ENCODE measurements at places on chromosomes 1 and 21.

DNA sequence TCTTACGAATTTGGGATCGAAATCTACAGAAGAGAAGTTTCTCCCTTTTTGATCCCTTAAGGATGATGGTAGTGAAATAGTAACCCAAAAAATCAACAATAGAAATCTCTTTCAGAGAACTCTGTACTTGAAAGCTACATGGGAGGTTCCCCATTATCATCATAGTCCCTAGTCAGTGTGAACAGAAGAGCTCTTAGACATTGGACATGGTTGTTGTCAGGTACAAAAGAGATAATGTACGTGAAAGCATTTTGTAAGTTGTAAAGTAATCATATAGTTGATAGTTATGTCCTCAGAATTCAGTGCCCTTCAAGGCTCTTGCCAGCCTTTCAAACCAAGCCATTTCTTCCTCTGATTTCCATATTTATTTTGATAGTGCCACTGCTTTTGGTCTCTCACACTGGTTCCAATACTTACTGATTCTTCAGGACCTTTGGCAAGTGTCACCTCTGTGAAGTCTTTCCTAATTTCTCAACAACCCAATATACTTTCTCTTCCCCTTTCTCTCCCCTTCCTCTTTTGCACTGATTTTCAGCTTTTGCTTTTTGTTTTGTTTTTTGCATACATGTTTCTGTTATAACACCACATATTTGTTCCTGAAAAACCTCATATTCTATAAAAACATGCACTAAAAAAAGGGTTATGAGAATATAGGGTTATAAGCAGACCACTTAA is 22.4 kb downstream of the VPS45 start:
- no peak for DNase-seq

GRCh38 chr1:23152966-23153684 is 15.5 kb downstream of the LUZP1 start:
- DNase-seq: no peak

DNA sequence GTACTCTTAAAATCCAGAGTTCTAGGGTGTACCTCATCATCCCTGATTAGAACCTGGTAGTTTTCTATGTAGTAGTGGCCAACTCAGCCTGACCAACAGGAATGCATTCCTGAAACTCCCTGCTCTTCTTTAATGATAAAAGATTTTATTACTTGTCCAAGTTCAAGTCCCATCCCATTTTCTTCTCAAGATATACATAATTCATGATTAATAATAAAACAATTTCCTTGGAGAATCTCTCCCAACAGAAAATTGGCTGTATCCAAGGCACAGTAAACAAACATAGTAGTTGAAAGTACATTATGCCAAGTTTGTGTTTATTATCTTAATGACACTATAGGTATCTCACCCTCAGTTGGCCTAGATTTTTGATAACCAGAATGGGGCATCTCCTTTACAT is 714.1 kb upstream of the ADAMTS5 start:
- no peak for DNase-seq

DNA sequence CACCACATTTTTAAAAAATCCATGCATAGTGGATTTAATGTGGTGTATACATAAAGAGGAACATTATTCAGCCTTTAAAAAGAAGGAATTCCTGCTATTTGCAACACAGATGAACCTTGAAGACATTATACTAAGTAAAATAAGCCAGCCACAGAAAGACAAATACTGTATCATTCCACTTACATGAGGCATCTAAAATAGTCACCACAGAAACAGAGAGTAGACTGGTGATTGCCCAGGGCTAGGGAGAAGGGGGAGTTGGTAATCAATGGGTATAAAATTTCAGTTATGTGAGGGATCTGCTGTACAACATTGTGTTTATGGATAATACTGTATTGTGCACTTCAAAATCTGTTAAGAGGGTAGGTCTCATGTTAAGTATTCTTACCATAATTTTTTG is 10.0 kb downstream of the FAM163A start:
- DNase-seq: no peak

- no peak for DNase-seq
Measured at GRCh38 chr1:118661769-118662320, 326.3 kb downstream of the TBX15 start.

DNA sequence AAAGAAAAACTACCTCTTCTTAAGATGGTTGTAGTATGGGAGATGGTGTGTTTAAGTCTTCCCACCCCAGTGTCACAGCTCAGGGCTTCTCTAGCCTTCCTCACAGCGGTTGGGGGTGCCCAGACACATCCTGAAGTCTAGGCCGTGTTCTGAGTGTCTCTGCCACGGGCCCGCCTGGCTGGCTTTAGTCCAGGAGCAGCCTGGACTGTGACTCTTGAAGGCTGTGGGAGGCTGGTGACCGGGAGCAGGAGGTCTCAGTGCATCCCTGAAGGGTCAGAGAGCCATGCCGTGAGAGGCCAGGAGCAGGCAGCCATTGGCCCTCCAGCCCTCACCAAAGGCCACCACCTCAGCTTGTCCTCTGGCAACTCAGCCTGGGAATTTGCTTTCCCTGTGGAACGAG is 4.5 kb downstream of the EPHX1 start:
- no peak for DNase-seq

GRCh38 chr1:232662910-232663309 is 33.0 kb upstream of the SIPA1L2 start:
- DNase-seq: no peak

DNA sequence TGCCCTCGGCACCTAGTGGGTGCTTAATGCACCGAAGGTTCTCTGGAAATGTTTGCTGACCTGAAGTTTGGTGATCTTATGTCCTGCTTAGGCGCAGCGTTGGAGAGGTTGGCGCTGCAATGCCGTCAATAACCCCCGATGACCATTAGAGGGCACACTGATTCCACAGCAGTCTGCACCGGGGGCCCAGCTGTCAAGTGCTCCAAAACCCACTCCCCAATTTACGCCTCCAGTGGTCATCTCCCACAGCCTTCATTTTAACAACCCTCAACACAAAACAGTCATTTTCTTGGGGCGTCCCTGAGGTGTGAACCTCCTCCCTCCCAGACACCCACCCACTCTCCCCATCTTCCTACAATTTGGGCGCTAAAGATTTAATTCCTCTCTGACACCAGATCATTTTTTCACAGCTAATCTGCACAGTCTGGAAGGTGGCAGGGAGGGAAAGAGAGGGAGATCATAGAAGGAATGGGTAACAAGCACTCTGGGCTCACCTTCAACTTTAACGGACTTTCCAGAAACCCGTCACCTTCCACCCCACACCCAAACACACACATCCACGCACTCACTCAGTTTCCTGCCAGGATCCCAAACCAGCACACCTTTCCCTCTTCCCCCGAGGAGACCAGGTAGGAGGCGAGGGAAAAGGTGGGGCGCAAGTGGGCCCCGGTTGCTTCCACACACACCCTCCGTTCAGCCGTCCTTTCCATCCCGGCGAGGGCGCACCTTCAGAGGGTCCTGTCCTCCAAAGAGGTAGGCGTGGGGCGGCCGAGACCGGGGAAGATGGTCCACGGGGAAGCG is 570 bp upstream of the NPR1 start:
- DNase-seq: peak; percentile 26

- DNase-seq: no peak
Measured at GRCh38 chr1:36829066-36829465, 205.2 kb downstream of the GRIK3 start.

DNA sequence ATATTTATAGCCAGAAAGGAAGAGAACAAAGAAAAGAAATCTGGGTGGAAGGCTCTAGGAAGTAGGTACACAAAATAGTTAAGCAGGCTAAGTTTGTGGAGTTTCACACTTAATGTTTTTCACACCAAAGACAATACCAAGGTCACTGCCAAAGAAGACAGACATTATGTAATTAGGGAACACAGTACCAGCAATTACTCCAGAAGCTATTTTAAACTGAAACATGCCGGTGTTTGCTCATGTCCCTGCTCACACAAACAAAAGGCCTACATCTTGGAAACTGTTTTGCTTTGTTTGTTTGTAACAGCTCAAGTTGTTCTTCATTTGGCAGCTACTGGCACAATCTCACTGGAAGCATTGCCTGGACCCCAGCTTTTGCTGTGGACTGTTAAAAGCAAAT is 88.5 kb upstream of the DAB1 start:
- DNase-seq: no peak

DNA sequence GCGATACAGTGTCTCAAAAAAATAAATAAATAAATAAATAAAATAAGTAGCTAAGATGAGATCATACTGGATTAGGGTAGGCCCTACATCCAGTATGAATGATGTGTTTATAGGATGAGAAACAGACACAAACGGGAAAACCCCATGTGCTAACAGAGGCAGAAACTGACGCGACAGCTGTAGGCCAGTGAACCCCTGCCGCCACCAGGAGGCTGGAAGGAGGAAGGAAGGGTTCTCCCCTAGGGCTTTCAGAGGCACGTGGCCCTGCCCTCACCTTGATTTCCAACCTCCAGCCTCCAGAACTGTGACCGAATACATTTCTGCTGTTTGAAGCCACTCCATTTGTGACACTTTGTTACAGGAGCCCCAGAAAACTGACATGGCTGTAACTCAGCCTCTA is 38.5 kb downstream of the CHD5 start:
- peak; percentile 7 for DNase-seq

DNA sequence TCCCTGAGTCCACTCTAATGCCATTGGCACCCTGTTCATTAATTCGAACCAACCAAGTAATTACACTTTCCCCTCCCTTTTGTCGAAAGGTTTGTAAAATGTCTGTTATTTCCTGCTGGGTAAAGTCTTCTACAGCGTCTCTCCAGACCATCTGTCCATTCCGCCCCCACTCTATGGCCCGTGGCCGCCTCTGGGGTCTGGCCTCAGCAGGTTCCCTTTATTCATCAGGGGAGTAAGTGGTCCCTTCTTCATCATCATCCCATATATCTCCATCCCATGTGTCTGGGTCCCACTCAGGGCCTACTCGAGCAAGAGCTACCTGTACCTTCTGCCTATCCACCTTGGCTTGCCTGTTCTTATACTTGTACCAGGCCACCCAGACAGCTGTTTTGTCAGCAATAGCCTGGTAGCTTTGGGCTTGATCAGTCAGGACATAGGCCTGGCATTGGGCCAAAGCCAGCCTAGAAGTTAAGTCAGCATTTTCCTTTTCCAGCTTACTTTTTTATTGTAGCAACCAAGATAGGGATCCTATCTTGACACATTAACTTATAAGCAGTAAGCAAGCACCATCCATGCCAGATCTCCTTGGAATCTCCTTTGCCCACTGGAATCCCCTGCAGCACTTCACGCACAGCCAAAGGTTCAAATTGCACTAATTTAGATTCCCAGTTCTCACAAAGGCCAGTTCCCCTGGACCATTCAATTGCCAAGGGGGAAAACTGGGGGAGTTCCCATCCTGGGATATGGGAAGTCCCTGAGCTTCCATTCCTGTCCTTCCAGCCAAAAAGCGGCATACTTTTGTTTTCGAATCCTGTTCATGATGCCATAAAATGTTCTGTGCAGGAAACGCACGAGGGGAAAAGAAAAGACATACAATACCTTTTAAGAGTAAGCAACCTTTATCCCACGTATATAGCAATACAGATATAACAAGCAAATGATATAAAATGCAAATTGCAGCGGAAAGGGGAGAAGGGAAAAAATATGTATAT is 6.6 kb upstream of the STUM start:
- no peak for DNase-seq

DNA sequence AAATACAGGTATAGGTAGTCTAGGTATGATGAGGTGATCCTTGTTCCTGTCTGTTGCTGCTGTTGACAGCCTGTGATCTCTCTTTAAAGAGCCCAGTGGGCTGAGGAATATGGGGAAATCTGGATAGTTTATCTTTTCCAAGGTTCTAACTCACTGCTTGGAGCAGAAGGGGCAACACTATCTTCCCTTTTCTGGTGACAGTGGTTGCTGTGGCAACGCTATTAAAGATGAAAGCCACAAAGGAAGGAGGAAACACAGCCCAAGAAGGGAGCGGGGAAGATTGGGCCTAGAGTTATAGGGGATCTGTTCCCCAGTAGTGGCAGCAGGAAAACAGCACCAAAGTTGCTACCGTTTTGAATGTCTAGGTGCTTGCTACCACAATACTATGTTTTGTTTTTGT is 8.8 kb downstream of the PCP4L1 start:
- no peak for DNase-seq

GRCh38 chr1:116726872-116727820 is 27.1 kb upstream of the CD2 start:
- no peak for DNase-seq

DNA sequence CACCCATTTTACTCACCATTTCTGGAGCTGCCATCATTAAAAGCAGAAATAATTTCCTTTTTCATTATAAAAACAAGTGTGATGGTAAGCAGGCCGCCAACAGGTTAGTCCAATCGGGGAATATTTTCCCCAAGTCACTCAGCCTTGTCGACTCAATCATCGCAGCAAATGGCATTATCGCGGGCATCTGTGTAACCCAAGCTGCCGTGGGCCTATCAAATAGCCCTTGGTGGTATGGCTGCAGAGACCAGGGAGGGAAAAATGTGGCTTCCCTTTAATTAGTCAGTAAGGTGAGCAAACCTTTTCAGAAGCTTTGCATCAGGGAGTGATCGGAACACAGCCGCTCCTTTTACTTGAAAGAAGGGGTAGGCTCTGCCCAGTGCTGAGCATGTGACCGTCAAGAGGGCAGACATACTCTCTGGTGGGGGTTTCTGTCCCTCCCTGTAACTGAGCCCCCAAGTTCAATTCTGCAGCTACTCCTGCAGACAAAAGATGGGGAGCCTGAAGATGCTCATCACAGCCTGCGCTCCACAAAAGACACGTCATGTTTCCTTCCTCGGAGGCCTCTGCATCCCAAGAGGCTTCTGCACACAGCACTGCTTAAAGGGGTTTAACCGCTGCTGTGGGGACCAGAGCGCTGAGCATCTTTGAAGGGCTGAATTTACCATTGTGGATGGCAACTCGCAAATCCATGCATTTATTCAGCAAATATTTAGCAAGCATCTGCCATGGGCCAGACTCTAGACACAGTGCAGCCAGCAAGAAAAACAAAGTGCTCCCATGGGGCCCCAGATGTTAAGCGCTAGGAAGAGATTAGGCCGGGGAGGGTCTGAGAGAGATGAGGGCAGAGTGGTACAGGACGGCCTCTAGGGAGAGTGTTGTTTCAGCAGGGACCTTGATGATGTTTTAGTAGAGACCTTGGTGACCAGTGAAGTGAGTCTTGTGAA is 1.2 kb upstream of the TMPRSS3 start:
- no peak for DNase-seq

Data from activated T-cell treated with anti-CD3 and anti-CD28 coated beads for 24 hours (primary cell).